Vagina (tissue), 2 donors: ENCODE measurements at places on chromosomes 7 and 10.

DNA sequence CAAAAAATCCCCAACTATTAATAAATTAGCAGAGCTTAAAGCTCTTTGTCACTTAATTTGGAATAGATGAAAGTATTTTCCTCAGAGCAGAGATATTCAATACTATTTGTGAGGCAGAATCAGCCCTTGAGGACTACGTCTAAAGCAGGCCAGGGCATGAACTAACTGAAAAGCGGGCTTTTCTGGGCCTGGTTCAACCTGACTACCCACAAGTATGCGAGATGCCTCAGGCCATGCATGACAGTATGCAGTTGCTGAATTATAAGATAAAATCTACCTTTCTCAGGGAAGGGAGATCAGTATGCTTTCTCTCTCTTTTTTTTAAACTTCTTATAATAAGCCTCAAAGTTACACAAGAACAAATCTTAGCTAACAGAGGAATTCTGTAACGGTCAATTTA is 20.1 kb downstream of the TMEM168 start:
- no peak for DNase-seq

- DNase-seq = no peak
These were observed 37.0 kb downstream of the PFKP start for GRCh38 chr10:3104251-3104918.

DNA sequence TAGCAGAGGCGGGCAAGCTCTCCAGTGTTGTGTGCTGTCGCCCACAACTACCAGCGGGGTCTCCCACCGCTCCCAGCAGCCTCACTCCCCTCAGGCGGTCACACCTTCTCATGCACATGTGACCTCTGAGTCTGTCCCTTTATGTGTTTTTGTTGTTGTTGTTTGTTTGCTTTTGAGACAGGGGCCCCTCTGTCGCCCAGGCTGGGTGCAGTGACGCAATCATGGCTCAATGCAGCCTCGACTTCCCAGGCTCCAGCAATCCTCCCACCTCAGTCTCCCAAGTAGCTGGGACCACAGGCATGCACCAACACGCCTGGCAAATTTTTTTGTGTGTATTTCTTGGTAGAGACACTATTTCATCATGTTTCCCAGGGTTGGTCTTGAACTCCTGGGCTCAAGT is 1.5 kb downstream of the CPSF4 start:
- DNase-seq = no peak

DNA sequence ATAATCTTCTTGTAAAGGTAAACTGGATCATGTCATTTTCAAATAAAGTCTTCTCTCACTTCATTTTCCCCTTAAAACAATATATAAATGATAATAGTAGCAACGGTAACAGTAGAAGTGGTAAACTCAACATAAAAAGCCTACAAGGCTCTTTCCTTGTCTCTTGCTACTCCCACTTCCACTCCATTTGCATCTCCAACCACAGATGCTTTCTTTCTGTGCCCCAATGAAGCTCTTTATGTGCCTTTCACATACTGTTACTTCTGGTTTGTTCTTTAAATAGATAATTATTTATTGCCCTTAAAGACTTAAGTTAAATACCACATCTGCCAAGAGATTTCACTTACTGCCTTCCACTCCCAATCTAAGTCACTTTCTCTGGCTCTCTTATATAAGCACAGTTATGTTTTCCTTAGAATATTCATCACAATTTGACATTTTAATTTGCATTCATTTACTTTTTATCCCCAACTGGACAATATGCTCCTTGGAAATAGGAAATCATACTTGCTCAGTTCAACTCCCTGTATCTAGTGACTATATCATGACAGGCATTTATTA is 149.9 kb downstream of the CRPPA start:
- no peak for DNase-seq

DNA sequence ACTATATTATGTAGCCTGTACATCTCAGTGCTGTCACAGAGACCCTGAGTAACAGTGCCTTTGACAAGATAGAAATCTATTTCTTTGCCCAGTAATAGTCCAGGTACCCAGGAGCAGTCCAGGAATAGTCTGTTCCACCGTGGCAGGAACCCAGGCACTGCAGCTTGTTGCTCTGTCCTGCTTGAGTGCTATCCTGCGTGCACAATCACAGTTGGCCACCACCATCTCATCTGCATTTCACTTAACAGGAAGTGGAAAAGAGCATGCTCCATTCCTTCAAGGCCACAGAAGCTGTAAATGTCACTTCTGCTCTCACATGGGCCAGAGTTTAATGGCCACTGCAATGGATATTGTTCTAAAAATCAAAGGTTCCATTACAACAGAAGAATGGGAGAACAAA is 61.5 kb upstream of the PRR15 start:
- DNase-seq = no peak

DNA sequence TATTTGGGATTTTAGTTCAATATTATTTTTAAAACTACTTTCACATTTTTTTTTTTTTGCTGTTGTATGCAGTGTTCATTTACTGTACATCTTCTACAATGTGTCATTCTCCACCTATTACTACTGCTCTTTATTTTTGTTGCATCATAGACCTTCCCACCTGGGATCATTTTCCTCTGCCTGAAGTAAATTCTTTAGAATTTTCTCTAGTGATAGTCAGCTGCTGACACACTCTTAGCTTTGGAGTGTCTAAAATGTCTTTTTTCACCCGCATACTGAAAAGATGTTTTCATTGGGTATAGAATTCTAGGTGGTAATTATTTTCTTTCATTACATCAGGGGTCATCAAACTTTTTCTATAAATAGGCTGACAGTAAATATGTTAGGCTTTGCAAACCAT is 30.5 kb downstream of the CFAP43 start:
- DNase-seq = no peak

DNA sequence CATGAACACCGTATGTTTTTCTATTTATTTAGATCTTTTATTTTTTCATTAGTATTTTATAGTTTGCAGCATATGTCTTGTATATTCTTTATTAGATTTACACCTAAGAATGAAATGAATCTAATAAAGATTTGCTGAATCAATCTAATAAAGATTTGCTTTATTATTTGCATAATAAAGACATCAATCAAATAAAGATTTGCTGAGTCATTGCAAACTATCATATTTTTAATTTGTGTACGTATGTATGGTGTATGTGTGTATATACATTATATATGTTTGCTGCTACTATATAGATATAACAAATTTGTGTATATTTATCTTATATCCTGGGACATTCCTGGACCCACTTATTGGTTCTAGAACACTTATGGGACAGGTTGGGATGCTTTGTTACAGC is 147.5 kb downstream of the PTN start:
- no peak for DNase-seq

GRCh38 chr10:116715341-116715740 is 27.0 kb downstream of the HSPA12A start:
- DNase-seq = no peak

DNA sequence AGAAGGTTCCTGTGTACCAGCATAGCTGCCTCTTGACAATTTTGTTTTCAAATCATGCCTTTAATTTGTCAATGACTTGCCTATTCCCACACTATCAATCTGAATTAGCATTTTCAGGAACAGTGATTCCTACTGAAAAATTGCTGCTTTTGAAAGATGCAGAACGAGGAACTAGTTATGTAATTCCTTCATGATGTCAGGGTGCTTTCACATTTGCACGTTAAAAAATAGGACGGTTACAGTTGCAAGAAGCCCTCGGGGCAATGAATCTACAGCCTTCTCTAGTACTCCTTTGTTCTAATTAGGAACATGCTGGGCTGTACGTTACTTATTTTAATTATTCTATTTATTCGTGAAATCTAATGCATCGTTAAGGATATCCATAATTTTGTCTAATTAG is 253.9 kb downstream of the OTUD1 start:
- no peak for DNase-seq

- DNase-seq = no peak
These were observed 185.1 kb upstream of the PRPS1L1 start for GRCh38 chr7:18212758-18213157.

DNA sequence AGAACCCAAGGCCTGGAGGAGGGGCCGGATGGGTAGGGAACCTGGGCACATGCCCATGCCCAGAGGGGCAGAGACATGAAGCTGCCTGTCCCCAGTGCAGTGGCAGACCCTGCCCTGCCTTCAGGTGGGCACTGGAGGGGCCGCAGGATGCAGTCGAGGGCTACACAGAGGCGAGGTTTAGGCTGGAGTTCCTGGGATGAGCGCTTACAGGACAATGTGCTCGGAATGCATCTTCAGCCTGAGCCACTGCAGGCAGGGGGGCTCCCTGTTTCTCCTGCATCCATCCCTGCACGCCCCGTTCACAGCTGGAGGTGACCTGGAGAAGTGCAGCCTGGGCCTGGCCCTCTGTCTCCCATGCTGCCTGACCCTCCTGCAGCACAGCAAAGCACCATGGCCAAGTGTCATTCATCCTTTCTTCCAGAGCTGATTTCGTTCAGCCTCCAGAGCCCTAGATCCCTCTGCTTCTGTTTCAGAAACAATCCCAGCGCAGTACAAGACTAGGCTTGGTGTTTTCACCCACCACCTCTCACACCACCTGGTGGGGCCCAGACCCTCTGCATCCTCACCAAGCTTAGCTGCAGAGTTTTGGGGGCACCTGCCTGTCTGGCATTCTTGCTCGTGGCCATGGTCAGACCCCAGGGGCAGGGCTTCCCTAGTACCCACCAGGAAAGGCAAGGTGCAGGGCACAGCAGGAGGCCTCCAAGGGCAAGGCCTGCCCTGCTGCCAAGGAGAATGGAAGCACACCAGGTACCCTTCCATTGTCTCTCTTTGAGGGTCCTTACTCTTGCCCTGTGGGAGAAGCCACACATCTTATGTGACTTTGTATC is 311.9 kb downstream of the TCERG1L start:
- DNase-seq = peak; percentile 67

DNA sequence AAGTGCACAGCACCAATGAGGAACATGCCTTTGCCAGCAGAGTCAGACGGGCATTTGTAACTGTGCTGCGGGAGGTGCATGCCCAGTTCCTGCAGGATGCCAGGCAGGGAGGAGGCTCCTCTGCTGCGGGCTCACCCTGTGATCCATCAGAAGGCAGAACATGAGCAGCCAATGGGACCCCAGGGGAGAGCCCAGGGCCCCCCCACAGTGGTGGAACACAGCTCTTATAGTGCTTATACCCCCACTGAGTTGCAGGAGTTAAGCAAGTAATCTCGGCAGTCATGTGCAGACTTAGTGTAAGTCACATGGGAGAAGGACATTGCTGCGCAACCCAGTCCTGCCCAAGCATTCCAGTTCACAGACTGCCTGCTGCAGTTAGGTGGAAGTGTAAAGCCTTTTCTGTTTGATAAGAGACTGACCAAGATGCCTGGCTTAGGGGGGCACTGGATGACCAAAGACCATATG is 120.3 kb upstream of the TMEM106B start:
- no peak for DNase-seq

GRCh38 chr10:130923596-130923995 is 387.9 kb downstream of the TCERG1L start:
- peak; percentile 79 for DNase-seq

- DNase-seq = no peak
These were observed 8.9 kb downstream of the IGFBP1 start for GRCh38 chr7:45897042-45897690.

- no peak for DNase-seq
These were observed 135.3 kb upstream of the ITGB1 start for GRCh38 chr10:33093362-33093761.

DNA sequence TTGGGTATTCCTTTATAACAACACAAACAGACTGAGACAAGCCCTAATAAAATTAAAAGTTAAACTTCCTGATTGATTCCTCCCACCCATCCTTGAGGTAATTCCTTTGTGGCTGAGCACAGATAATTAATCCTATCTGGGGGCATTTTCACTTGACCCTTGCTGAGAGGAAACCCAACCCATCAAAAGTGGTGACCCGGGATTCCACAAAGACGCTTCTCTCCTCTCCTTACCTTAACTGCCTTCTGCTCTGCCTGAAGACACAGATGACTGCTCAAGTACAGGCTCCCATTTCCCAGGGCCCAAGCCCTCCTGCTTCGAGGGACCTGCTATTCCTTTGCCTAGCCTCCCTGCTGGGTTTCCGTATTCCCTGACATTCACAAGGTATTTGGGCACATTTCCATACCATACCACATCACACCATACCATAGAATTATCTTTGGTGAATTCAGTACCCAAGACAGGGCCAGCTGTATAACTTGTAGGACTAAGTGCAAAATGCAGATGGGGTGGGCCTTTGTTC is 9.8 kb upstream of the MAPK8 start:
- no peak for DNase-seq

- no peak for DNase-seq
These were observed 70.3 kb downstream of the C10orf143 start for GRCh38 chr10:130040351-130040750.

DNA sequence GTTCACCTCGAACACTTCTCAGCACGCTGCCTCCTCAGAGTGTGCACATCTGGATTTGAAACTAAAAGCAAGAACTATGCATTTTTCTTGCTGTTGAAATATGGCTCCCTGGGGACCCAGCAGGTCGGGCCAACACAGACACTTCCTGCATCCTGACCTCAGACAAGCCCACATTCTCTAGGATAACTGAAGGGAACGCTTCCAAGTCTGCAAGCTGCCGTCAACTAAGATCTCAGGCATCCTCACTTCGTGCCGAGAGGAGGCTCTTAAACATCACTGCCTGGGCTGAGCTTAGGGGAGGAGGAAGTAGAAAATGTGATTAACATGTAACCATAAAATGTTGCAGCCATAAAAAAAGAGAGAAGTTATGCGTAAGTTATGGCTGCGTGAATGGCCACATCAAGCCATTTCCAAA is 65.5 kb downstream of the PYROXD2 start:
- DNase-seq = peak; percentile 96

DNA sequence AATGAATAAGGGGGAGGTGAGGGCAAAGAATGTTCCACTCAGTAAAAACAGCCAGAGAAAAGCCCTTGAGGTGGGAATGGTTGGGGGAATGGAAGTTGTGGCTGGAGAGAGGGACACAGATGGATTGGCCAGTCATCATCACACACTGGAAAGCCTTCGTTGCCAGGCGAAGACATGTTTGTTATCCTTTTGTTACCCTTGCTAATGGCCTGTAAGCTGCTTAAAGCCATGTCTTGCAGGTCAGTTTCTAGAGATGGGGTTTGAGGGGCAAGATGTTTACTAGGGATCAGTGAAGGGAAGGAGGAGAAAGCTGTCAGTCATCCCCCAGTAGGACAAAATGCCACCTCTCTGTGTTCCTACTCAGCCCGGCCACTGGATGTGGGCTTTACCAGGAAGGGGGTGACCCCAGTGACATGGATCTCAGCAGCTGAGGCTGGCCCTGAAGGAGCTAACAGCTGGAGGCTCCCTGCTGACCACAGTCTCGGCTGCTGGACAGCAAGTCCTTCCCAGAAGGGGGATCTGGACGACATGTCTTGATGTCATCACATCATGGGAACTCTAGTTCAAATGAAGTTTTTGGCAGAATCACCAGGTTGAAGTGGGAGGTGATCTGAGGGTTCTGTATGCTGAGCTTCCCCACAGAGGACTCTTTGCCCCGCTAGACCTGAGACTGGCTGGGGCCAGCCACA is 66.2 kb downstream of the TBXAS1 start:
- no peak for DNase-seq

- peak; percentile 94 for DNase-seq
These were observed 17.9 kb upstream of the GDF10 start for GRCh38 chr10:47282005-47282656.

GRCh38 chr10:45378914-45379726 is 5.1 kb downstream of the ALOX5 start:
- DNase-seq = no peak
